ENCODE measurements at places on chromosomes 6 and 20.
A peak's percentile ranks its signal among the peaks of the same experiment; 100 is the strongest.

DNA sequence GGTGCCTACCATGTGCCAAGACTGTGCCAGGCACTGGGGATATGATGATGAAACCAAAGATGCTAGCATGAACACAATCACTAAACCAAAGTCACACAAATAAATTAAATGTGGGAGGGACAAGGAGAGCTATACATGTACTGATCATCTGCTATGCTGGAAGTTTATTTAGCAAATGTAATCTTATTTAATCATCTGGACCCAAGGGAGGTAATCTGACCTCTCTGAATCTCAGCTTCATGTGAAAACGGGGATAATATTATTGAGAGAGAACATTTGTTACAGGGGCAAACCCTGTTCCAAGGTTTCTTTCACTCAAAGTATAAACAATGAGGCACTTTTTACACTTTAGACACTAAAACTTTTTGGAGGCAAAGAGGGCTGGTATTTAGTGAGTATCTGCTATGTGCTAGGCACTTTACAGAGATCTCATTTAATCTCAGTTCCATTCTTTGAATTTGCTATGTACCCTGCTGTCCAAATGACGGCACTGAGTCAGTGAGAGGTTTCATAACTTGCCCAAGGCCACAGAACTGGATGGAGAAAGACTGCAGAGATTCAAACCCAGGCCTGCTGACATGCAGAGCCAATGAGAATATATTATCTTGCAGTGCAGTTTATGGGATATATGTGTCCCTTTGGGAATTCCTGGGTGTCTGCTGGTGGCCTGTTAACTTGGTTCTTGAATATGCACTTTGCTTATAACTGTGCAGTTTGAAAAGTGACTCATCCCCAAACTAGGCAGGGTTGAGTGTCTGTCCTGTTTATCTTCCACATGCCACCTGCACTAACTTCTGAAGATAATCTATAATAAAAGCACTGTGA, 3.3 kb upstream of the ASXL1 start:
- no peak for DNase-seq

DNA sequence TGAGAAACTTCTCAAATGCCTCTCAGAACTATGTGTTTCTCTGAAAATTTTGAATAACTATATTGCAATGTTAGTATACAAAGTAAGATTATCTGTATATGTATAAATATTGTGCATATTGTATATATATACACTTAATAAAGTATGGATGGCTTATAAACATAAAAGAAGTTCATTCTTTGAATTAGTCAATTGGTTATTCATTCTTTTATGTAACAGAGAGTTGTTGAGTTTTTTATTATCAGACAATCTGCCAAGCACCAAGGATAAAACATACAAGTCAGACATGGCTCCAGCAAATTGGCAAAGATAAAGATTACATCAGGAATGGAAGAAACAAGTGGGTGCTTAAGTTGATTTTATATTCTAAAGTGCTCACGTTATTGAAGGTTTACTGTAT, 289.1 kb upstream of the EYS start:
- no peak for DNase-seq

DNA sequence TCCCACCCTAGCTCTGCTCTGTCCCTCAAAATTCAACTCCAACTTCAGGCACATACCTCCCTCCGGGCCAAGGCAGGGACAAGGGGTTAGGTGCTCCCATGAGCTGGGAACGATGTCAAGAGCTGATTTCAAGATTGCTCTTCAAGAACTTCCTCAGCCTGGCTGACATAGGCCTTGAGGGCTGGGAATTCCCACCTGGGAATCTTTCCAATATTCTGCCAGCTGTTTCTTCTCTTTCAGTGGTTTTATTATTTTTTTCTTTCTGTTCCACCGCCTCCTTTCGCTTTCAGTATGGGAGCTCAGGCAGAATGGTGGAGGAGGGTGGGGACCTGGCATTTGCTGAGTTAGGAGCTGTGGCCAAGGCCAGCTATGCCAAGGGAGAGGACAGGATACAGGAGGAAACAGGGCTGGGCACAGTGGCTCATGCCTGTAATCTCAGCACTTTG, 33.7 kb downstream of the SRSF3 start:
- no peak for DNase-seq

DNA sequence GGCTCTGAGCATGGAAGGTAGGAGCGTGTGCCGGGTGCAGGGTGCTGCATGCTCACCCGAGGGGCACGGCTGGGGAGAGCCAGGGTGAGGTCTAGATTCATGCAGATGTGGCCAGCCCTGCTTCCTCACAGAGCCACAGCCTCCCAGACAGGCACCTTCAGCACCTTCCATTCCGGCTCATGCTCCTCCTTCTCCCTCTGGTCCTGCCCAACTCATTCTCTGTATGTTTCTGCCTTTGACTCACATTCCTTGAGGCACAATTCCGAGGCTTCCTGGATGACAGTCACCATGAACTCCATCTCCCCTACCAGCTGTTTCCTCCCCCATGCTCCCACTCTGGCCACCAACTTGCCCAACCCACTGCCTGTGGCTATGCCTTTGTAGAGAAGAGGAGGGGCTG, 35.4 kb downstream of the DACT2 start:
- no peak for DNase-seq

- no peak for DNase-seq
Observed at GRCh38 chr20:24667689-24668383, 198.4 kb downstream of the SYNDIG1 start.

- no peak for DNase-seq
Observed at GRCh38 chr6:82902290-82902689, 163.4 kb downstream of the UBE3D start.

DNA sequence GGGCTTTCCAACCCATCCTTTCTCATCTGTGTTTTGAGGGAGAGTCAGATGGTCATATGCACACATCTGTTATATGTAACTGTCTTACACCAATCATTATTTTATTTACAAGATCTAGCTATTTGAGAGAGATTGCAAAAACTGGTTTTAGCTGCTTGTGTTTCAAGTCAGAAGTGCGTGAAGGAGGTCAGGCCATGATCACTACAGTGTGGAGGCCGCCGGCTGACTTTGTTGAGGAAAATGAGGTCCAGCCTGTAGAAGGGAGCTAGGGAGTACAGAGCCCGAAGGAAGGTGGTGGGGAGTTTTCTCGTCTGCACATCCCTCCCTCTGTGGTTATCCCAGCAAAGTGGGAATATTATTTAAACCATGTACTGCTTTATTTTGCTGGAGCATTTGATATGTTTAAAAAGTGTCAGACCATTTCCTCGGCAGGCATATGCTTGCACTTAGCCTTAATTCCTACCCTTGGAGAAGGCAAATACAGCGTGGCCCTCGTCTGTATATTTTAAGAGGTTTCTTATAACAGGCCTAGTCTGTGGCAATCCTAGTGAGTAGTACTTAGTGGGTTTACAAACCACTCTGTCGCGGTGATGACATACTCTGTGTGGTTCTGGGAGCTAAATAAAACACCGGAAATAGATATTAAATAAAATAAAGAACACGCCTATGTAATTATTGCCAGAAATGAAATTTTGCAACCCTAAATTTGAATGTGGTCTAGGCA, 95.6 kb downstream of the UST start:
- DNase-seq = no peak

DNA sequence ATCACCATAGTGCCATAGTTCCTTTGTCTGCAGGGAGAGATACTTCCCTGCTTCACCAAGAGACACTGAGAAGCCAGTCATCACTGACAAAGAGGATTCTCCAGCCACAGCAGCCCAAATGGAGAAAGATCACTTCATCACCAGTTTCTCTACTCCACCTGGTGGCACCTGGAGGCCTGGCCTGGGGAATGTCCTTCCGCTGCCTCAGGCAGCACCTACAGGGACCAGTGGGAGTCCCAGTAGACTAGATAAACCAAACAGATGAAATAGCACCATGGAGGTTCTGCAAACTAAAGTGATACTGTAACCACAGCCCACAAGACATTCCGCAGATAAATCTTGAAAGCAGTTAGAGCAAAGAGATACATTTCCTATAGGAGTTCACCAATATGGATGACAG, 266.5 kb downstream of the C6orf118 start:
- DNase-seq = no peak

DNA sequence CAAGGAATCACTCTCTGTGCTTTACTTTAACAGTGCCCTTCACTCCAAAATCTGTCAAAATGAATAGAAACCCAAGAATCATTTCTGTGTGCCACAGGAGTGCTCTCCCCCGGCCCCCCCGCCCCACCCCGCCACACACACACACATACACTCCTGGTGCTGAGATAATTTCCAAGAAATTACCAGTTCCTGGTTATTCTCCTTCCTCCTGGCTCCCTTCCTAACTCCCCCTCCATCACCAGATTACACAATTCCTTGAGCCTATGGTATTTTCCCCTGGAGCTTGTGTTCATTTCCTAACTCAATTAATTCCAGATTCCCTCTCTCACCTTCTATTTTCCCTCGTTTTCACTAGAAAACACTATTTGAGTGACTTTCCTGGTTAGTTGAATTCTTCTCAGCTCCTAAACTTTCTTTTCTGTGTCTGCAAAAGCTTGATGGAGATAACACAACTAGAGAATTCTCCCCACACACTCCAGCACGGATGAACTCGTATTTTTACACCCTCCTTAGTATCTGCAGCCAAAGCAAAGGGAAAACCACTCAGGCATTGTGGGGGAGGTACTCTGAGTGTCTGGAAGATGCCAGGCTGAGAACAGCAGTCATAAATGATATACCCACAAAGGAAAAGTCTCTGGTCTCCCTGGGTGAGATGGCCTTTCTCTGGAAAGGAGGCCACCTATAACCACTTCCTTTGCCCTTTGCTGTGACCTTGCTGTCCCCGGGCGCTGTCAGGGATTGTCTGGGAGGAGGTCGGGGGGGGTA, 1.9 kb upstream of the SLC24A3 start:
- no peak for DNase-seq

DNA sequence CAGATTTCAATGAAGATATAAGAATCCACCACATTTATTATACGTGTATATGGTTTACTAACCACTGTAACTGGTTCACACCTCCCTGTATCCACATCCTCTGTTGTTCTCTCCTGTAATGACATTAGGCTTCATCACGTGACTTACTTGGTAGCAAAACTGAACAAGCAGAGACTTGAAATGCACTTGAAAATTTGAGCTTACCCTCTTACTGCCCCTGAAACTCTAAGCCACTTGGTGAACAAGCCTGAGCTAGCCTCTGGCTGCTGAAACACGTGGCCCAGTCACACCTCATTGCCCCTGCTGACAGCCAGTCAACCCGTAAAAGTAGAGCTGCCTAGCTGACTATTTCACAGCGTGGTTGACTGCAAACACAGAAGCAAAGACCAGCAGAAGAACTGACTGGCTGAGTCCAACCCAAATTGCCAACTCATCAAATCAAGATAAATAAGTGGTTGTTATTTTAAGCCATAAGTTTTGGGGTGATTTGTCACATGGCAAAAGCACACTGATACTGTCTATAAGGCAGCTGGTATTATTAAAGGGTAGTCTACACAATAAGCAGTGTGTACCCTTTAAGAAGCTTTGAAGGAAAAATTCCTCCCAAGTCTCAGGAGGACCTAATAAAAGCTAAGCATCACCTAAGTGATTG, 109.0 kb downstream of the RALGAPA2 start:
- peak; percentile 36 for DNase-seq

- DNase-seq = no peak
Observed at GRCh38 chr6:124823240-124824111, 138.8 kb upstream of the RNF217 start.

DNA sequence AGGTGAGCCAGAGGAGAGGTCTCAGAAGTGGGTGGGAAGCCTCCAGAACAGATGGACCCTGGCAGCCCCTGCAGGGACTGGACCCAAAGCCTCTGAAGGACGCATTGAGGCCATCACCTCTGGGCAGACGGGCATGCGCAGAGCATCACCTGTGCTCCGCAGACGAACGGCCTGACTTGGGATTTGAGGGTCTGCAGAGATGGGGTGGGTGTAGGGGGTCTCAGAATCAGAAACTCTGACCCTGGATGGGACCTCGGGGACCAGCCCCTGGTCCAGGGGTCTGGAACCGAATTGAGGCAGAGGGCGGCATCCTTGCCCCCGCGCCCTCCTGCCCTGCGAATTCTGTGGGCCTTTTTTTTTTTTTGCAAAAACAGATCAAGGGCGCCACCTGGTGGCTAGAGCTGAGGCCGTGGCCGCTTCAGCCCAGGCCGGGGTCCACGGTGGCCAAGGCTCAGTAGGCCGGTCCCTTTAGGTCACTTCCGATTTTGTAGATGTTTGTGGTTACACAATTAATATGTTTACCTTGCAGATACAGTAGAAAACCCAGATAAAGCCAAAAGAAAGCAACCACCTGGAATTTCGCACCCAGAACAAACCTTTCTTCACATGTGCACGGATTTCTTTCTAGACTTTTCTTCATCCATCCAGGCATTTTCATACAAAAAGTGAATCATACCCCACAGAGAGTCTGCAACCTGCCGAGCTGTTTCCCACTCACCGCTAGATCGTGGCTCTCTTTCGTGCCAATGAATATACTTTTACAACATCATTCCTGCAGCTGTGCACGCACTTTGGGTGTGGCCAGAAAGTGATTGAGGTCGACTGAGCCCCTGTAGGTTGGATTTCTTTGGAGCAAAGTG, 25.9 kb downstream of the ZBP1 start:
- peak; percentile 75 for DNase-seq
